H1 (cell line): ENCODE measurements at places on chromosomes 4 and X. TPM values are rescaled to one million over a fixed set of nuclear protein-coding genes. Genes with fewer than 3 reads are reported as not detected.

The KCND1 gene
- 4.8 and 6.8 TPM in 2 replicates for total RNA-seq

The EDA2R gene
- 5.0 and 5.1 TPM in 2 replicates for total RNA-seq

The GPR119 gene
- not detected in 2 replicates for total RNA-seq

The TMPRSS11A gene
- not detected in 2 replicates for total RNA-seq

The SULT1E1 gene
- not detected in 2 replicates for total RNA-seq

The TRO gene
- 49.5 and 55.5 TPM in 2 replicates for total RNA-seq

The WDR17 gene
- 3.3 and 3.4 TPM in 2 replicates for total RNA-seq

The TBC1D25 gene
- 6.5 and 9.7 TPM in 2 replicates for total RNA-seq
